ENCODE measurements at places on chromosomes 2 and 18. TPM values are rescaled to one million over a fixed set of nuclear protein-coding genes. Genes with fewer than 3 reads are reported as not detected.
A peak's percentile ranks its signal among the peaks of the same experiment; 100 is the strongest.

OTOS gene
- not detected for total RNA-seq

GRCh38 chr2:215145611-215146010, 7.2 kb upstream of the ABCA12 start:
- peaks cover 4% of the 10 kb centered on the region for H3K27me3 ChIP-seq
- no peak for DNase-seq
- H3K4me1 ChIP-seq = no peaks in the 10 kb centered on the region
- H3K36me3 ChIP-seq = no peaks in the 10 kb centered on the region

DNA sequence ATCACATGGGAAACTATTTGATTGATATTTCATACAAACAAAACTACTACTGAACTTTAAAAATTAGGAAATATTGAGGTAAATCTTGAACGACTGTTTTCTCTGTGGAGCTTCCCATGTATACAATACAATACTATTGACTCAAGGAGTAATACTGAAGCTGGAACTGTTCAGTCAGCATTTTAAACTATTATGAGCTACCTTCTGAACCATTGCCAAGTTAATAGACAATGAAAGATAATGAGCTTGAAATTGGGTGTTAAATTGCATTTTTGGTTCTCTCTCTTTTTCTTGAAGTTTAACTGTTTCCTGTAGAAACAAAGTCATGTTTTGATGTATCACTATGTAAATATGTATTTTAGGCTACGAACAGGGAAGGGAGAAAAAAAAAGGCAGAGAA, 569.2 kb downstream of the ZEB2 start:
- no peaks in the 10 kb centered on the region for H3K27me3 ChIP-seq
- no peak for DNase-seq
- peaks cover 1% of the 10 kb centered on the region for H3K4me1 ChIP-seq
- no peak overlapping the region for H3K4me3 ChIP-seq
- no peak overlapping the region for H3K27ac ChIP-seq

DNA sequence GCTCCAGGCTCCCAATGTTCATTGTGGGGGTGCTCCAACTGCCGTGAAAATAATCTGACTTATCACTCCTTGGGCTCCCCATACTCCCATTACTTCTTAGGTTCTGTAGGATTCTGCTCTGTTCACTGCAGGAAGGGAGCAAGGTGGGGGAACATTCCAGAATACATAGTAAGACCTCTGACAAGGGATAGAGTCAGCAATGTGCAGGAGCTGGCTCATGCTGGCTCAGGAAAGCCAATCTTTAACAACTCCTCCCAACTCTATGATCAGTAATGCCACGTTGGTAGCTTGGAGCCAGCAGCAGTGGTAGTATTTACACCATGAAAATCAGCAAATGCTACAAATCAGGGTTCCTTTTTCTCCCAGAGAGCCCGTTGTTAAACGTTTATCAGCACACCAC, 44.4 kb downstream of the FECH start:
- no peak for DNase-seq
- no peaks in the 10 kb centered on the region for H3K27me3 ChIP-seq
- H3K36me3 ChIP-seq = peaks cover 5% of the 10 kb centered on the region
- H3K27ac ChIP-seq = no peak overlapping the region

GRCh38 chr2:25615386-25615785, 58.0 kb downstream of the DTNB start:
- H3K27me3 ChIP-seq = no peaks in the 10 kb centered on the region
- no peak overlapping the region for H3K4me3 ChIP-seq
- no peaks in the 10 kb centered on the region for H3K36me3 ChIP-seq
- H3K4me1 ChIP-seq = peaks cover 2% of the 10 kb centered on the region

APCDD1 gene
- not detected for total RNA-seq

- H3K4me3 ChIP-seq = no peak overlapping the region
- peaks cover 3% of the 10 kb centered on the region for H3K27me3 ChIP-seq
- no peak overlapping the region for H3K27ac ChIP-seq
- H3K36me3 ChIP-seq = no peaks in the 10 kb centered on the region
- no peak for DNase-seq
These were observed 106.2 kb downstream of the MREG start for GRCh38 chr2:215907147-215907546.

DNA sequence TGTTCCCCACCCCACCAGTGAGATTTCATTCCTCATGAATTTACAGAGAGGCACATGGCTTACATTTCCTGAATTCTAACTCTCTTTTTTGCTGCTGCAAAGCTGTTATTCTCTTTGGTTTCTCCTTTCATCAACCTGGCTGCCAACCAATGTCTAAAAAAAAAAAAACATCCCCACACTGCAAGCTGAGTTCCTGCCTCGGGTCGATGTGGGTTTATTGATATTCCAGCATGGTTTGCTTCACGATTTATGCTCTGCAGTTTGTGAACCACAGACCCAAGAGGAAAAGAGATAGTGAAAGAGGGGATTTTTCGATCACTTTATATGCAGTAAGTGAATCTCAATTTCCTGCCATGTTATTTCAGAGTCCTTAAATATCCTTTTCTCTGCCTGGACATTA, 363.6 kb downstream of the LPIN1 start:
- DNase-seq = no peak
- H3K27me3 ChIP-seq = no peaks in the 10 kb centered on the region
- no peak overlapping the region for H3K4me3 ChIP-seq
- H3K4me1 ChIP-seq = peaks cover 46% of the 10 kb centered on the region

ANKRD44 gene
- total RNA-seq = 121 TPM

DNA sequence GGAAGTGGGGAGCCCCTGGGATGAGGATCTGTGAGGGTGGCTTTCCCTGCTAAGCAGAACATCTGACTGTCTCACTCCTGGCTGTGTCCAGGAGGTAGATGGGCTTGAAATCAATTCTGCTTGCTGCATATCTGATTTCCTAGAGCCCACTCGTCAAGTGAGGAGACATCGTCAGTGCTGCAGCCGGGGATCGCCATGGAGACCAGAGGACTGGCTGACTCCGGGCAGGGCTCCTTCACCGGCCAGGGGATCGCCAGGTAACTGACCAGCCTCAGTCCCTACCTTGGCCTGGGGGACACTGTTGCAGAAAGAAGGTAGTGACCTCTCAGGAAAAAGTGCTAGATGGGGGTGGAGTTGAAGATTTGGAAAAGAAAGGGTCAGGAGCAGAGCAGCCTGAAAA, 31.3 kb downstream of the CNGA3 start:
- DNase-seq = no peak
- H3K36me3 ChIP-seq = no peaks in the 10 kb centered on the region
- H3K27me3 ChIP-seq = peaks cover 12% of the 10 kb centered on the region
- H3K4me3 ChIP-seq = no peak overlapping the region
- no peak overlapping the region for H3K27ac ChIP-seq

COL4A3 gene
- not detected for total RNA-seq

- H3K27me3 ChIP-seq = no peaks in the 10 kb centered on the region
- no peak for DNase-seq
- H3K4me1 ChIP-seq = no peaks in the 10 kb centered on the region
- H3K4me3 ChIP-seq = no peak overlapping the region
These were observed 156.7 kb downstream of the LPIN1 start for GRCh38 chr2:11903085-11903606.

RTP5 gene
- not detected for total RNA-seq

SLC9A4 gene
- total RNA-seq = not detected

HOXD8 gene
- not detected for total RNA-seq

GRCh38 chr2:25825238-25825637, 53.0 kb downstream of the ASXL2 start:
- H3K4me1 ChIP-seq = peaks cover 61% of the 10 kb centered on the region
- peaks cover 37% of the 10 kb centered on the region for H3K36me3 ChIP-seq
- DNase-seq = peak; percentile 60
